ENCODE measurements at places on chromosomes 5 and 9. TPM values are rescaled to one million over a fixed set of nuclear protein-coding genes. Genes with fewer than 3 reads are reported as not detected.

- no peak for DNase-seq
Measured at GRCh38 chr5:62902126-62902525, 323.5 kb downstream of the LRRC70 start.

- DNase-seq: no peak
Measured at GRCh38 chr9:126681336-126681735, 67.6 kb downstream of the LMX1B start.

LMAN2 gene
- total RNA-seq: 85.4 TPM

ZFP2 gene
- total RNA-seq: 4.0 TPM

- DNase-seq: no peak
Measured at GRCh38 chr5:163360656-163361055, 76.7 kb upstream of the CCNG1 start.

DNA sequence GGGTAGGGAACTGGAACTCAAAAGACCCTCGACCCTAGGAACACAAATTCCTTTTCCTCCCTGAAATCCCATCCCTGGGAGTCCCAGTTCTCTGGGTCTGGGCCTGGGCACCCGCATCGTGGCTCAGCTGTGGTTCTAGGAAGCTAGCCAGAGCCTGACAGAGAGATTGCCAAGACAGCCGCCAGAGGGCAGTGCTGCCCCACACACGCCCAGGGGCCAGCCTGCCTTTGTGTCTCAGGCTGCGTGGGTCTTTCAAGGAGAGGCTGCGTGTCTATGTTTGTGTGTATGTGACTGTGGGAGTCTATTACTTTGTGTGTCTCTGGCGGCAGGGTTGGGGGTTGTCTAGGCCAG lies 32.0 kb upstream of the TTLL11 start:
- DNase-seq: peak; percentile 91

DELE1 gene
- total RNA-seq: 91.5 TPM

- no peak for DNase-seq
Measured at GRCh38 chr5:87850843-87851242, 417.8 kb downstream of the TMEM161B start.

DNA sequence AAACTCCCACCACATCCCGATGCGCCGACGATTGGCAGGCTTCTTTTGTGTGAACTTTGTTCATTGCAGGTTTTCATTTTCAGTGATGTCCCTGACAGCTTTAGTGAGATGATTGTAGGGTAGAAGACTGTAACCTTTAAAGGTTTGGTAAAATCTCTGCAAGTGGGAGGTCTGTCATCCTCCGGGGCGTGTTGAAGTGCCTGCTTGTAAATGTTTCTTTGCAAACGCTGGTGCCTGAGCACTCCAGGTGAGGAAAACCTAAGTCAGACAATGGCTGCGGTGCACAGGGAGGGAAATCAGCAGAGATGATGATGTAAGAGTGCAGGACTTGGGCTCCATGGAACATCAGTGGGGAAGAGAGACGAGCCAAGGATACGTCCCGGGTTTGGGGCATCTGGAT lies 228.1 kb downstream of the DRD1 start:
- DNase-seq: no peak

DNA sequence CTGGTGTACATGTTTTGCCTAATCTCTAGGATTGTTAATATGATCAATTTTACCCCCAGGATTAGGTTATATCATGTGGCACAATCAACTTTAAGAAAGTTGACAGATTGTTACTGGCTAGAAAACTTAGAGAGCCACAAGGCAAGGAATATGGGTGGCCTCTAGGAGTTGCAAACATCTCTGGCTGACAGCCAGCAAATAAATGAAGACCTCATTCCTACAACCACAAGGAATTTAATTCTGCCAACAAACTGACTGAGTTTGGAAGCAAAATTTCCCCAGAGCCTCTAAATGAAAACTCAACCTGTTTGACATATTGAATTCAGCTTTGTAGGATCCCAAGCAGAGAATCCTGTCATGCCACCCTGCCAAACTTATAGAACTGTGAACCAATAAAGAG lies 196.4 kb upstream of the PTGER4 start:
- no peak for DNase-seq

Data from mesothelial cell of epicardium (in vitro differentiated cells).